ENCODE measurements at places on chromosomes 12 and 14.

DNA sequence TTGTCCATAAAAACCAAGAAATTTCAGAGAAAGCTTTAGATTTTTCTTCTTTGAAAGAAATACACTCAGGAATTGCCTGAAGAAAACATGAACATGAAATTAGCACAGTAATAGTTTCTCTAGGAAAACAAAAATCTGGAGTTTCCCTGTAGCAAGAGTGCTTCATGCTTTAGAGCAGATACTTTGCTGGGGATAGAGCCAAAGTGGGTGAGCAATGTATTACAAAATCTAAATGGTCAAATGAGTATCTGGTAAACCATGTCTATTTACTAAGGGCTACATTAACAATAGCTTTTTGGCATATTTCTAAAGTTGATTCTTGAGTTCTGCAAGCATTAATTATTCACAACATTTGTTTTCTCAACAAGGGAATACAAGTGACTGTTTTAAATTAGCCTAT lies 26.2 kb downstream of the AVPR1A start:
- no peak for DNase-seq

GRCh38 chr12:20125276-20125798 lies 243.0 kb upstream of the PDE3A start:
- no peak for DNase-seq

DNA sequence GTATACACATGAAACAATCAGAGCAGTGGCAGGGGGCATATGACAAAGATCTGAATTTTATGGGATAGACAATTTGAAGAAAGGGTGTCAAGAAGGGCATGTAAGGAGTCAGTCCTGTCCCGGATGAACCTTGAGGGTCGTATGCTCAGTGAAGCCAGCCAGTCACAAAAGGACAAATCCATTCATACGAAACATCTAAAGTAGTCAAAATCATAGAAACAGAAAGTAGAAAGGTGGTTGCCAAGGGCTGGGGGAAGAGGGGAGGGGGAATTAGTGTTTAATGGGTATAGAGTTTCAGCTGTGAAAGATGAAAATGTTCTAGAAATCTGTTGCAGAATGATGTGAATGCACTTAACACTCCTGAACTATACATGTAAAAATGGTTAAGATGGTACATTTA lies 157.5 kb downstream of the TGFB3 start:
- no peak for DNase-seq

GRCh38 chr14:99512571-99513182 lies 31.5 kb downstream of the CCNK start:
- no peak for DNase-seq

DNA sequence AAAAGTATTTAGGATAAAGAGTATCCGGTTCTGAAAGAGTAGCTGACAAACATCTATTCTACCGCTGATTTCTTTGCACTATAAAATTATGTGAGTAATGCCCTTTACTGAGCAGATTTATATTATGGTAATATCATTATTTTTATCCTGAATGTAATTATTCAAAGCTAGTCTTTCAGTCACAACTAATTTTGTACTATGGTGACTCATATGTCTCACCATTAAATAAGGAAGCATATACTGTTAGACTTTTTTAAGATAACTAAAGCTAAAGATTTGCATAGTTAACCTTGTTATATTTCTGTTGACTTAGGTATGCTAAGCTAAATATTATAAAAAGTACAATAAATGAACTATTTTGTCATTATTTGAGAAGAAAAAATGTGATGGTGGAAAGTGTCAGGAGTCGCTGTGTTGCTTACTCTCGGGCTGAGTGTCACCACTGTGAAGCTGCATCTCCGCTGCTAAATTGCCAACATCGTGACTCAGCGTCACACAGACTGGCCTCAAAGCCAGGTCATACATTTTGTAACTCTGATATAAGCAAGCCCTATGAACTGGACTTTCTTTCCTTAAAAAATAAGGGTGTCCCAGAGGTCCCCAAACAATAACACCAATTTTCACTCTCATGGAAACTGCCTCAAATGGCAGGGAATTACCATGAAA lies 69.1 kb upstream of the SSTR1 start:
- DNase-seq: no peak

DNA sequence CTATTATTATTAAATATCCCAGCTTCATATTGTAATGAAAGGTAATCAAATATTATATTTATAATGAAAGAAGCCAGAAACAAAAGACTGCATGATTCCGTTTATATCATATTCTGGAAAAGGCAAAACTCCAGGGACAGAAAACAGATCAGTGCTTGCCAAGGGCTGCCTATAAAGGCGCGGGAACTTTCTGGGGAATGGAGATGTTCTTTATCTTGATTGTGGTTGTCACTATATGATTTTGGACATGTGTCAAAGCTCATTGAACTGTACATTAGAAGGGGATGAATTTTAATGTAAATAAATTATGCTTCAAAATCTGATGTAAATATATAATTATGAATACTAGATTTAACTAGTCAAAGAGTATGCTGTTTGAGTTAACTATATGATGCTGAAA lies 115.4 kb upstream of the KRAS start:
- no peak for DNase-seq

- no peak for DNase-seq
These were observed 348.2 kb downstream of the DPF3 start for GRCh38 chr14:72545411-72546311.

DNA sequence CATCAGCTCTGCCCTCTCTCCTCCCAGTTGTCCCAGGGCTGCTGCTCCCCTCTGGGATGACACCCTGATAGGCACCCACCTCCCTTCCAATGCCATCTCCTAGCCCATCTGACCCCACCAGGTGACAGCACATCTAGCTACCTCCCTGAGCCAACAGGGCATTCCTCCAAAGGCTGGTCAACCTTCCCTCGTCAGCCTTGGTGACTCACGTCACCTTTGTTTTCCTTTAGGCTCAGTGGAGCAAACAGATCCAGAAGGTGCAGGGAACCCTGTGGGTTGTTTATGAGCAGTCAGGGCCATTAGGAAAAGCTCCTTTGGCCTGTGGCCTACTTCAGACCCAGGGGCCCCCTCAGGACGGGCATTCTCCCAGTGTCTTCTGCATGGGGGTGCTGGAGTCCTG lies 32.4 kb downstream of the PIGH start:
- no peak for DNase-seq

DNA sequence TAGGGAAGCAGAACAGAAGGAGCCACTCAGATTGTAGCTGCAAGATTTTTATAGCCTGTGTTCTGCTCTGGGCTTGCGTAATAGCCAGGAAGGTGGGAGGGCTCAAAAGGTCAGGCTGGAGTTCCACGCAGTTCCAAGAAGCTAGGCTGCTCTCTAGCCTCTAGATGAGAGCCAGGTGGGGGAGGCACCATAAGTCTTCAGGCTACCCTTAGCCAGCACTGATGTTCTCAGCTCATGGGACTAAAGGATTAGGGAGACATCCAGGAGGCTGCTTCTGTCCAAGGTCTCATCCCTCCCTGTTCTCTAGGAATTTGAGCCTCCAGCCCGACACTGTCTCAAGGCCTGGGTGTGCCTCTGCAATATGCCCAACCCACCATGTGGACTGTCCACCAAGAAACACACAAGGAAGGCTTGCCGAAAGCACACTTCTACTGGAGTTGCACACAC lies 1.7 kb downstream of the LMBR1L start:
- DNase-seq: no peak

DNA sequence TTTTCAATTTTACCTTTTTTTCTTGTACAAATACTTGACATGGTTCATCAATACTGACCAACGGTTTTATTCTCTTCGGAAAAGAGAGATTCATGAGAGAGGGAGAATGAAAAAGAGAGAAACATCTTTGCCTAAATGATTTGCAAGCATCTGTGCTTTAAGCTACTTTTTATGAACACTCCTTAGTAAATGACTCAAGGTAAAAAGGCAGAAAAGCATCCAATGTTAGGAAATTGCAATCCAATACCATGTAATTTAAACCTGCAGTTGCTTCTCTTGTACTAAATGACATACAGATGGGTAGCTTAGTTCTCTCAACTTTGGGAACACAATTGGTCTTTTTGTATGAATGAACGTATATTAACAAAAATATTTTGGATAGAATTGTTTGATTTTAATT lies 46.1 kb downstream of the MSRB3 start:
- DNase-seq: no peak

GRCh38 chr14:67553547-67553946 lies 20.5 kb downstream of the PLEKHH1 start:
- no peak for DNase-seq

- DNase-seq: no peak
These were observed 223.3 kb upstream of the SFSWAP start for GRCh38 chr12:131487388-131488124.

DNA sequence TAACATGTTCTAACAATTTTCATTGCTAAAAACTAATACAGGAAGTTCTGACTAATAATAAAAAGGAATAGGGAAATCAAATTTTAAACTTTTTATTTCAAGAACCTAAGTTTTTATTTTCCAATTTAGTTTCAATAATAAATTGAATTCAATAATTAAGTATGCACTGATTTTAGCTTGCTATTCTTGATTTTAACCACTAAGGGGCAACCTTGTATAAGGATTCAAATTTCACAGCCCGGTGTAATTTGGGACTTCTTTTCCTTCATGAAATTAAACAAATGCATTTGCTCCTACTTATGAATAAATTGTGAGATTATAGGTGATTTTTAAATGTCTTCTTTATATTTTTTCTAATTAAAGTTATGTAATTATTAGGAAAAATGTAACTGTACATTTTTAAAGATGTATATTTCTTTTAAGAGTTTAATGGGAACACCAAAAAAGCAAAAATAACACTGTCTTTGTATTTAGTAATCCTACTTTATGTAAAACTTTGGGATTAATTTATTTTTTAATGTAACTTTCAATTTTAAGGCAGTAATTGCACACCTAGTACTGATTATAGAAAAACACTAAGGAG lies 241.4 kb upstream of the PDZRN4 start:
- DNase-seq: no peak

- no peak for DNase-seq
These were observed 298.6 kb upstream of the NOVA1 start for GRCh38 chr14:26896447-26896846.

DNA sequence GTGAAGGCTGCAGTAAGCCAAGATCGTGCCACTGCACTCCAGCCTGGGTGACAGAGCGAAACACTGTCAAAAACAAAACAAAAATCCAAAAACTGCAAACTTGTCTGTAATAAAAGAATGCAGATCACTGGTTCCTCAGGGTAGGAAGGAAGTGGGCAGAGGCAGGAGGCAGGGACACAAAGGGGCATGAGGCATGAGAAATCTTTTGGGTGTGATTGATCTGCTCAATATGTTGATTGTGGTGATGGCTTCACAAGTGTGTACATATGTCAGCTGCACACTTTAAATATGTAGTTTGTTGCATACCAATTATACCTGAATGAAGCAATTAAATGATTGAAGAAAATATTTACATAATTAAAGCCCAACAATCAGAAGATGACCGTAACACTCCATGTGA lies 117.6 kb downstream of the CMAS start:
- DNase-seq: no peak

GRCh38 chr12:99260456-99260996 lies 387.0 kb upstream of the GARIN6 start:
- DNase-seq: no peak

DNA sequence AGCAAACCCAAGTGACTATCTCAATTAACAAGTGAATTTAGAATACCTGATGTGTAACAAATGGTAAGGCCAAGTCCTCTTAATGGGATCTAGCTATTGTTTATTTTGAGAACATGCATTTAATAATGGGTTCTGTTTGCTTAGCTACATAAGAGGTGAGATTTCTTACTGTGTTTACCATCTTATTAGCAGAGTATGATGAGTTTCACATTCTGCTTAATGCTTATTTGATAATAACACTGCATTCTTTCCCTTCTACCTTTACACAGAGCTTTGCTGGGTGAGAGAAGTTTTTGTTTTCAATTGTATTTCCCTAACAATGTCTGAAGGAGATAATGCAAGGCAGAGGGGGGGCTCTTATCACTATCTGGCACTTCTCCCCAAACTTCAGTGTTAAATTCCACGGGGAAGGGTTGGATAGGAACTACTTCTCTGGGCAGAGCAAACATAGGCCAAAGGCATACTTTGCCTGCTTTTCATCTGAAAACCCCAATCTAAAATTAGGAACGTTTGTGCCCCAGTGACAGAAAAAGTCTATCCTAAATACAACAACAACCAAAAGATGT lies 129.0 kb upstream of the ATXN7L3B start:
- no peak for DNase-seq

GRCh38 chr14:95495076-95495475 lies 21.4 kb downstream of the SYNE3 start:
- no peak for DNase-seq

DNA sequence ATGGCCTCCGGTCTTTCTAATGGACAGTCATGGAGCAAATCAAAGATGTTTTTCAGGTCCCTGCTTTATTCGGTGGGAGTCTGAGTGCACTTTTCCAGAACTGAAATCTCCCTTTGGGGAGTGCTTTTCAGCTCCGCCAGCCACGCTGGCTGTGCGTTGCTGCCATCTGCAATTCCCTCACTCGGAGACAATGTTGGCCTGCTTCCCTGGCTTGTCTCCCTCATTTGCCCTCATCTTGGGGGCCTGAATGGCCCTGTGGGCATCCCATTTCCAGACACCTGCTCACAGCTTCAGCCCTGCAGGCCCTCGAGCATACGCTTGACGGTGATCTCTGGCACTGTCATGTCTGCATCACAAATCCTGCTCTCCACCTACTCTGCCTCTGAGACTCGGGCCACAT lies 103.8 kb downstream of the CCDC92 start:
- DNase-seq: no peak

DNA sequence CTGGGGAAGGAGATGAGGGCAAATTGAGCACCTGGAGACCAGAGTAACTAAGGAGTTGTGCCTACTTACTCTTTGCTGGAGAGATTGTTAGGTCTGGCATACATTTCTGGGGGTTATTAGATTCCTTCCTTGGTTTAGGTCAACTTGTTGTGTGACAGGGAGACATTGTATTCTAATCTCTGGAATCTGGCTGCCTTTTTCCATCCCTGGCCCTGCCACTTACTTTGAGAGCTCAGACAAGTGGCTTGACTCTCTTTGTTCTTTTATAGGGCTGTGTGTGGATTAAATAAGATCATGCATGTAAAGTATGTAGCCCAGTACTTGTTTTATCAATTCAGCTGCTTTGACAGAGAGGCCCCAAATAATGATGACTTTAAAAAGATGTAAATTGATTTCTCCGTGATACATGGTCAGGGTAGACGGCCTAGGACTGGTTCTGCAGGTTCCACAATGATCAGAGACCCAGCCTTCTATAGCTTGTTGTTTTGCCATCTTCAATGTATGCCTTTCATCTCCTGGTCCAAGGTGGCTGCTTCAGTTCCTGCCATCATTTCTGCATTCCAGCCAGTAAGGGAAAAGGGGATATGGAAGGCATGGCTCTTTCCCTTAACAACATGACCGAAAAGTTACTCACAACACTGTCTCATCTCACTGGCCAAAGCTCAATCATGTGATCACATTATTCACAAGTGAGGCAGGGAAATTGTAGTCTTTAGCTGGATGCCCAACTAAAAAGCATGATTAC lies 72.6 kb downstream of the CHST11 start:
- no peak for DNase-seq

GRCh38 chr12:6135071-6135470 lies 10.6 kb upstream of the VWF start:
- no peak for DNase-seq

DNA sequence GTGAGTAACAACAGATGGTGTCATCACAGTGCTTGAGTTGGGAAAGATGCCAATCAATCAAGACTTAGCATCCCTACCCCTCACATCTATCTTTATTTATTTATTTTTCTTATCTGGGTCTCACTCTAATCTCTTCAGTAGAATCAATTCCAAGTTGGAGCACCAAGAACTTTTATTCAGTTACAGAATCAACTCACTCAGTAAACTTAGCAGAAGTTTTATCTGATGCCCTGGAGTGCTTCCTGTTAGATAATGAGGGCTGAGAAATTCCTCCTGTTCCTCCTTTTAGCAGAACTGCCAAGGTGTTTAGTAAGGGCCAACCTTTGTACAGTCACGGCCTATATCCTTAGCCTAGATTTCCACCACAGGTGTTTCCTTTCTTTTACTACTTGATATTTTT lies 11.3 kb upstream of the SLC5A8 start:
- DNase-seq: no peak
